GDM1 (cell line): ENCODE measurements at places on chromosomes 7 and 10.

DNA sequence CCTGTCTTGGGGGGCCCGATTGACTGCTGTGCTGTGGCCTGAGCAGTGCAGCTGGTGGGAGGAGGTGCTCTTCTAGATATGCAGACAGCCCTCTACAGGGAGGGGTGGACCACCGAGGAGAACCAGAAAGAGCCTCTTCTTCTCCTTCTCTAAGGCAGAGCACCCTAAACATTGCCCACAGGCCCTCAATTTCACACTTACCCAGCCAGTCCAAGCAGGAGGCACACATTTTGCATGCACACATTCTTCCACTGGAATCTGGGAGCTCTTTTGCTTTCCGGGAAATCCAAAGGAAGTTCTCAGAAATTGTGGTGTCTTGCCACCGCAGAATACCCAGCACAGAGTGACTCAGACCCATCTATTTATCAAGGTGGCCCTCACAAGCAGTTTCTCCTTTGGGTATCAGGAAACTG is 45.8 kb downstream of the EEPD1 start:
- no peak for DNase-seq

GRCh38 chr7:110987127-110987693 is 103.7 kb upstream of the LRRN3 start:
- no peak for DNase-seq

DNA sequence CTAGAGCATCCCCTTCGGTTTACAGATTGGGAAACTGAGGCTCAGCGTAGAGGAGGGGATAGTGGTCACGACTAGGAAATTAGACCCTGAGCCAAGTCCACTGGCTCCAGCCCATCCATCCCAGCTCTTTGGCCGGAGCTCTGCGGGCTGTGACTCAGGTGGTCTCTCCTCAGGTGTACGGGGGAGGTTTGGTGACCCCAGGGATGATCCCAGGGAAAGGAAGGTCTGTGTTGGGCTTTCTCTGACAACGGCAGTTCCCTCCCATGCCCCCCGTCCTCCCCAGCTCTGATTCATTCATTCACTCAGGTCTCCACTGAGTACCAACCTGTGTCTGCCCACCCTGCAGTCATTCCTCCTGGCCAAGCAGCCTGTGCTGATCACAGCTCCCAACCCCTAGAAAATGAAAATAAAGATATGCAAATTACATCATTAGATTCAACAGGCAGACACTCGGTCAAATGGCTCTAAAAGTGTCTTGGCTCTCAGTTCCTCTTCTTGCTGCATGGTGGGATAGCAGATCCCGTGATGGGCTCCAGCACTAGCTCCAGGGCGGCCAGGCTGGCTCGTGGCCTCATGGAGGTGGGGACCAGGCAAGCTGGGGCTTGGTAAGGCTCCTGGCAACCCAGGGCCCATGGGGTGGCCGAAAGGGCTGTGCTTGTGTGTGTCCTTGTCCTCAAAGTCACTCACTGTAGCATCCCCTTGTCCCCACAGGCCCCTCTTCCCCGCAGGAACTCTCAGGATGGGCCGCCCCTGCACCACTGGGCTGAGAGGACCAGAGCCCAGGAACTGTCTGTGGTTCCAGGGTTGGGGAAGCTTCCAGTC is 37.8 kb downstream of the CLRN3 start:
- no peak for DNase-seq

GRCh38 chr10:49550563-49550962 is 11.6 kb upstream of the ERCC6 start:
- DNase-seq, result no peak
